PC-3 (cell line): ENCODE measurements at places on chromosomes 1 and 21. TPM values are rescaled to one million over a fixed set of nuclear protein-coding genes. Genes with fewer than 3 reads are reported as not detected.
A peak's percentile ranks its signal among the peaks of the same experiment; 100 is the strongest.

Gene PLPPR4
- total RNA-seq: 0.17 and 0.44 TPM in 2 replicates

Gene GCSAML
- total RNA-seq: not detected in 2 replicates

Gene MGST3
- 117 and 168 TPM in 2 replicates for total RNA-seq

Gene RIMKLA
- total RNA-seq: 3.5 and 4.5 TPM in 2 replicates

Gene C1orf141
- total RNA-seq: not detected in 2 replicates

Gene PTPRC
- total RNA-seq: 0.11 TPM in 1 of 2 replicates, not detected in the other

Gene TCHH
- not detected in 2 replicates for total RNA-seq

- DNase-seq: no peak
Measured at GRCh38 chr1:224217655-224218623, 34.9 kb downstream of the DEGS1 start.

- peak; percentile 22 for DNase-seq
Measured at GRCh38 chr1:234601301-234602017, 8.5 kb downstream of the IRF2BP2 start.

GRCh38 chr1:149848340-149849110 is 50.8 kb upstream of the BOLA1 start:
- DNase-seq: peak; percentile 40

DNA sequence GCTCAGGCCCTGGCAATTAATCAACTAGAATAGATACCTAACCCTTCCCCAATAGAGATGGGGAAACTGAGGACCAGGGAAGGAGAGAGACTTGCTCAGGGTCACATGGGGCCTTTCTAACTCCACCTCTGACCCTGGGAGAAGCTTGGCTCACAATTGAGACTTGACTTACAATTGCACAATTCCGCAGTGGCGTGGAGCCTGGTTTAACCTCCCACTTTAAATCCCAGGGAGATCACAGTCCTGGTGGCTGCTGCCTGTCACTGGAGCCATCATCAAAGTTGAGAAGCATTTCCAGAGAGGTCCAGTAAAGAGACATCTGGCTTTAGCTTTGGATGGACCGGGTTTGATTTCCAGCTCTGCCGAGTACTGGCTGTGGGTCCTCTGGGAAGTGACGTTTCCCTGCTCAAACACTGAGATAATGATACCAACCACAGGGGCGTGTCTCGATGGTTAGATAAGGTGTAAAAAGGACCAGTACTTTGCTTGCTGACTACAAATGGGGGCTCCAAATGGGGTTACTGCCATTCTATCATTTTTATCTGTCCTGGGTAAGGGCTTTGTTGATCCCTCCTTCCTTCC is 39.3 kb downstream of the TRIM62 start:
- no peak for DNase-seq

GRCh38 chr21:38811257-38811656 is 5.5 kb downstream of the ETS2 start:
- DNase-seq: peak; percentile 99

GRCh38 chr1:204435872-204436271 is 24.3 kb upstream of the PPP1R15B start:
- DNase-seq: no peak

GRCh38 chr1:185693654-185694053 is 40.5 kb upstream of the HMCN1 start:
- no peak for DNase-seq

- DNase-seq: no peak
Measured at GRCh38 chr1:57925226-57925625, 501.4 kb upstream of the DAB1 start.

GRCh38 chr1:247386217-247386616 is 29.8 kb upstream of the NLRP3 start:
- DNase-seq: no peak

DNA sequence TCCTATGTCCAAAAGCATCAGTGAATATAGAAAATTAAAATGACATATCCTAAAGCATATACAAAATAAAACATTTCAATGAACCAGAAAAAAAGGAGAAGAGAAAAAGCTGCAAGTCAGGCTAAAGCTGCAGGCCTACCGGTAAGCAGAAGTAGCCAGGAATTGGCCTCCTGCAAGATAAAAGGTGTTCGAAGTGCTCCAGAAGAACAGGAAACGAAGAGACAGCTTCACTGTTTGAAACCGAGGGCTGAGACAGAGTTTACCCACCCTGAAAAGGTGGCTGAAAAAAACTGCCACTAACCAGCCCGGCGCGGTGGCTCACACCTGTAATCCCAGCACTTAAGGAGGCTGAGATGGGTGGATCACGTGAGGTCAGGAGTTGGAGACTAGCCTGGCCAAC is 37.4 kb downstream of the NSL1 start:
- DNase-seq: no peak

GRCh38 chr1:240174734-240175133 is 83.1 kb downstream of the FMN2 start:
- no peak for DNase-seq
